Activated T-cell treated with anti-CD3 and anti-CD28 coated beads for 48 hours (primary cell): ENCODE measurements at places on chromosomes 5 and 9.

DNA sequence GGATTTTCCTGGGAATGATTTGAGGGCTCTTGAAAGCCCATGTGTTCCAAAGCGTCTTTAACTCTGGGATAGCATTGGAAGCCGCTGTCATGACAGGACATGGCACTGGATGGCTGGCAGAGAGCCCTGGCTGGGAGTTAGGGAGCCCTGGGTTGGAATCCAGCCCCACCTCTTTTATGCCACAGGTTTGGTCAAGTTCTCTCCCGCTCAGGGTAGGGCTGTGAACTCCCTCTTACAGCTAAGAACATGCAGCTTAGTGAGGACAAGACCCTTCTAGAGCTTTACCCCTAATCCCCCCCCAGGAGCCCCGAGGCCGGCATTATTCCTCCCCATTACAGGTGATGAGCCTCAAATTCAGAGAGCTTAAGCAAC lies 37.2 kb downstream of the OLFML2A start:
- DNase-seq = no peak

GRCh38 chr5:134133188-134133994 lies 18.9 kb downstream of the TCF7 start:
- no peak for DNase-seq

DNA sequence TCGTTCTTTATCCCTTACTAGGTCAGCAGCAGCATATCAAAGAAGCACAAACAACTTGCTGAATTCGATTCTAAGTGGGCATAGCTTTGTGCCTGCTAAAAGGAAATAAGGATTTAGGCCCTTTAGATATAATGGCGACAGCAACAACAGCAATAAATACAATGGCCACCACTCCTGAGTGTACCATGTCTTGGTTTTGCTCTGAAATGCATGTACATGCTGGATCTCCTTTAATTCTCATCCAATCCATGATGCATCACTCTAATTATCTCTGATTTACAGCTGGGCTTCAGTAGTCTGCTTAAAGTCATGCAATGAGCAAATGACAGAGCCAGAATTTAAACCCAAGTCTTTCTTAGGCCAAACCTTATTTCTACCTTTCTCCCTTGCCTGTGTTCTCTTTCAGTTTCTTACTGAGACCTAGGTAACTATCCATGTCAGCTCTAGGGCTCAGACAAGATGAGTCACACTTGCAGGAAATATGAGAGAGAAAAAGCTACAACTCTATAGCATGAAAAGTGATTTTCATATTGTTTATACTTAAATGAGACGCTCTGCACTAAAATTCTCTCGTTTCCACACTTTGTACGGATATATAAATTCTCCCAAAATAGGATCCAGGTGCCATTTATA lies 111.8 kb downstream of the HMHB1 start:
- no peak for DNase-seq

DNA sequence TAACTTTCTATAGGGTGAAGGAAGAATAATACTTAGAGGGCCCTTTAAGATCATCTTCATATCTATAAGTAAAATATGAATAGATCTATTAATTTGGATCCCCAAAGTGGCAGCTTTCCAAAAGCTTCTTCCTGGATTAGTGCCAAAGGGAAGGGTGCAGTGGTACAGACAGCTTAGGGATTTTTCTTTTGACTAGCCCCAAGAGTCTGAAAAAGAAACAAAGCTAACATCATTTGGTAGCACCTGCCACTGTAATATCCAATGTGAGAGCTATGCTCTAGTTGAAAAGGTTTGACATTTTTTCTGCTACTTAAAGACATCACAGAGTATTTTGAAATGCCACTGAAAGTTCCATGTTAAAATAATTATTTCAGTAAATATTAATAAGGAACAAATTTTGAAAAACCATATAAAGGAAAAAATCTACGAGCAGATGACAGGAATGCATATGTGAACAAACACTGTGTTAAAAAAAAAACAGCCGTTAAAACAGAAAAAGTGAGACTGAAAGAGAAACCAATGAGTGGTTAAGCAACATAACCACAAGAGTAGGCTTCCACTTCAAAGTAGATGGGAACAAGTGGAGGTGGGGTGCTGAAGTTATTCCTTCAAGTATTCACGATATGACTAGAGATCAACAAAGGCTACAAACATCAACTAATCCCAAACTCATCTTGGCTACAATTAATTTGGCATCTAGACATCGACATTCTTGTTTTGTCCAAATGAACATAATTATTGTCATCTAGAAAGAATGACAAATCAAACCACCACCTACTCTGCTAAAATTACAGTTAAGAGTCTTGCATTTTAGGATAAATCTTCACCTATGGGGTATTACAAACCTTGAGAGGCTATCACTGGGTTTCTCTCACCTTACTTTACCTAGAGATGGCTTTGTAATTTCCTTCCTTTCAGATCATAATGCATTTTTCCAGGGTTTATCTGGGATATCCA lies 137.5 kb downstream of the CPLANE1 start:
- no peak for DNase-seq

GRCh38 chr5:149363358-149363757 lies 5.5 kb downstream of the PCYOX1L start:
- no peak for DNase-seq

DNA sequence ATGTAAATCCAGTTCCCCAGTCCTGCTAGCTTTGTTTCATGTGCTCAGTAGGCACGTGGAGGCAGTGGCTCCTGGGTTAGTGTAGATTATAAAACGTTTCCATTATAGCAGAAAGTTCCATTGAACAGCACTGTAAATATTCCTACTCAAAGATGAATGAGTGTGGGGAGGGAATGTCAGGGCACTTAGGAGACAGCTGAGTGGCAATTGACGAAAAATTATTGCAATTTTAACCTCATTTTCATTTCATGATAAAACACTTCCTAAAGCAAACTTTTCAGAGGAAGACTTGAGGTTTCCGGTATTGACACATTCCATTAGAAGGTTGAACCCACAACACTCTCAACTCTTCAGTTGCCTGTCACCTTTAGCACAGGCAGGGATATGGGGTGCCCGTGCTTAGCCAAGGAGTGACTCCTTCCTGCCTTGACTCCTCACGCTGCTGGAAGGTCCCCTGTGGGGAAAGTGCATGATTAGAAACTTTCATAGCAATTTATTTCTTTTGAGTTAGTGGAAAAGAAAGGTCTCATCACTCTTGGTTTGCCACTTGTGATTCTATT lies 41.2 kb downstream of the SLC46A2 start:
- no peak for DNase-seq

DNA sequence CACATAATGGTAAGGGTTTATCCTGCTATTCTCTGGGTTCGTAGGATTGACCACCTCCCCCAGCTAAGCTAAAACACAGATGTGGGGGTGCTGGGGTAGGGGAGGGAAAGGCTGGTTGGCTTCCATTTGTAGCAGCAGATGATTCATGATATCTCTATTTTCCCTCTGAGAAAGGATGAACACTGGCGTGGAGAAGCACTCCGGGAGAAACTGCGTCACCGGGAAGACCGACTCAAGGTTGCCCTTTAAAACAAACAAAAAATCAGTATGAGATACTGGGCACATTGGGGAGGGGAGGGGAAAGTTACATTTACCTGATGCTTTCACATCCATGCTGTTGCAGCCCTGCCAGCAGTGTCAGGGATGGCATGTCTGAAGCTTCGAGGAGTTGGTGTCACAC lies 28.2 kb downstream of the RAB14 start:
- DNase-seq = no peak

- no peak for DNase-seq
Measured at GRCh38 chr5:14914623-14915260, 43.2 kb upstream of the ANKH start.

GRCh38 chr5:123454259-123454911 lies 31.2 kb upstream of the CEP120 start:
- DNase-seq = no peak
